NCI-H345 (cell line): ENCODE measurements at places on chromosomes 2 and 18.
A peak's percentile ranks its signal among the peaks of the same experiment; 100 is the strongest.

DNA sequence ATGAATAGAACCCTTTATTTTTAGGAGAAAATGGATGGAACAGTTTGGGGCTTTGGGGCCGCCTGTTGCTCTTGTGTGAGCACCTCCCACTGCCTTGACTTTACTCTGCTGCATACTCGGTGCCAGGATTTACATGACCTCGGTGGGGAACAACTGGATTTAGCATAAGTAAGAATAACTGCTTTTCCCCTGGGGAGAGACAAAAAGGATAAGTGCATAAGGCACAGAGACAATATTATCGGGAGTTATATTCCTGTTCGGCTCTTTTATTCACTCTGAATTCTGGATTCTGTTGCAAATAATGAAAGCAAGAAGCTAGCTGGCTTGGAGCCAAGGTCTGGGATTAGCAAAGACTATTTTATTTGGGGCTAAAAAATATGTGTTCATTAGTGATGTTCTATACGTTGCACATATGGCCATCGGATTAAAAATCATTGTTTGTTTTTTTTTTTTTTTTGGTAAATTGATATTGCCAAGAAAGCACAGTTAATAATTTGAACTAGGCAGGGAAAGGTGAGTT, 69.8 kb downstream of the CYBRD1 start:
- peak; percentile 37 for DNase-seq

GRCh38 chr2:173669271-173669853, 295.8 kb downstream of the SP3 start:
- DNase-seq, result no peak

- DNase-seq, result no peak
Measured at GRCh38 chr2:58907644-58908043, 666.5 kb upstream of the FANCL start.

- DNase-seq, result no peak
Measured at GRCh38 chr18:42536442-42536841, 579.0 kb downstream of the RIT2 start.

- DNase-seq, result no peak
Measured at GRCh38 chr2:67650291-67651133, 253.4 kb downstream of the ETAA1 start.

GRCh38 chr18:44909191-44909719, 228.6 kb downstream of the SETBP1 start:
- peak; percentile 29 for DNase-seq

- DNase-seq, result peak; percentile 60
Measured at GRCh38 chr2:85539361-85540132, 579 bp downstream of the MAT2A start.

GRCh38 chr2:694906-695510, 17.8 kb upstream of the TMEM18 start:
- DNase-seq, result peak; percentile 42

DNA sequence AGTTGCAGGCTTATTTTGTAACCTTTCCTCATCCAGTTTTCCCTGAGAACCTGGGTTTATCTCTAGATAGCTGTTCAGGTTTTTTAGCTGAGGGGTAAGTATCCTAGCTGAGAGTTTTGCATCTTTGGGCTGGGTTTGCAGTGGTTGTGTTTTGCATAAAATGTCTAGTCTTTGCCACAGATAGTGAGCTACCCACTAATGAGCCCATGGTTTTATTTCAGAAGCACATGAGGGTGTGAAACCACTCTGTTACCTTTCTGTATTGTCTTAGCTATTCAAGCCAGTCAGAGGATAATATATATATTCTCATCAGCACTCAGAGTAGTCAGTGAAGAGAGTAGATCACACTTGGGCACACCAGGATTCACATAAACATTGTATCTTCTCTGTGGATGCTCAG, 24.6 kb upstream of the TXNDC2 start:
- no peak for DNase-seq

GRCh38 chr2:76839826-76840225, 682.4 kb downstream of the LRRTM4 start:
- DNase-seq, result no peak

DNA sequence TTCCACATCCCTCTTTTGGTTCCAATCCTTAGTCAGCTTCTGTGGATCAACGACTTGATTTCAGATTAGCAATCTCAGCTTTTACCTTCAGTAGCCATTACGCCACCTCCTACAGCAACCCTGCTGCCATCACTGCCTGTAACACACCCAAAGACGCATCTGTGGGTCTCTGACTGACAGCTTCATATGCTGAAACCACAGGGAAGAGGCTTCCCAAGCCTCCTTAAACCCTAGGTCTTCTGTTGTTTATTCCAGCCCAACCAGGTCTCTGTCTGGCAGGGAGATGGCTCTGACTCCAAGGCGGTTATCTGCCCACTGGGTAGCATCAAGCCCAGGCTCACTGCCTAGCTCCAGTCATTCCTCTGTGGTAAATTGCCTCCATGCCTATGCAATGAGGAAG, 28.6 kb upstream of the TRIB2 start:
- DNase-seq, result no peak

- DNase-seq, result peak; percentile 4
Measured at GRCh38 chr2:238573065-238573778, 146.5 kb downstream of the ASB1 start.

DNA sequence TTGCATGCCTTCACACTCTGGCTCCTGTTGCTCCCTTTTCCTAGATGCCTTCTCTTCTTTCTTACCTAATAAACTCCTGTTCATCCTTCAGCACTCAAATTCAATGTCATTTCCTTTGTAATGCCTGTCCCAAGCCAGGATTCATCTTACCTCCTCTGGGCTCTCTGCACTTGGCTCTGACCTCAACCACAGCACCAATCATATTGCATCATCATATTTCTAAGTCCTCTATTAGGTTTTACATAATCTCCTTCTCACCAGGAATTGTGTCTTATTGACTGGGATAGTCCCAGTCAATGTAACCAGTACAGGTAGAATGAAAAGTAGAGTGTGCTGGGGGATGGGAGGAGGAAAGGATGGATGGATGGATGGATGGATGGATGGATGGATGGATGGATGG, 187.1 kb downstream of the NRP2 start:
- no peak for DNase-seq

GRCh38 chr2:139020287-139020686, 240.1 kb upstream of the NXPH2 start:
- no peak for DNase-seq

DNA sequence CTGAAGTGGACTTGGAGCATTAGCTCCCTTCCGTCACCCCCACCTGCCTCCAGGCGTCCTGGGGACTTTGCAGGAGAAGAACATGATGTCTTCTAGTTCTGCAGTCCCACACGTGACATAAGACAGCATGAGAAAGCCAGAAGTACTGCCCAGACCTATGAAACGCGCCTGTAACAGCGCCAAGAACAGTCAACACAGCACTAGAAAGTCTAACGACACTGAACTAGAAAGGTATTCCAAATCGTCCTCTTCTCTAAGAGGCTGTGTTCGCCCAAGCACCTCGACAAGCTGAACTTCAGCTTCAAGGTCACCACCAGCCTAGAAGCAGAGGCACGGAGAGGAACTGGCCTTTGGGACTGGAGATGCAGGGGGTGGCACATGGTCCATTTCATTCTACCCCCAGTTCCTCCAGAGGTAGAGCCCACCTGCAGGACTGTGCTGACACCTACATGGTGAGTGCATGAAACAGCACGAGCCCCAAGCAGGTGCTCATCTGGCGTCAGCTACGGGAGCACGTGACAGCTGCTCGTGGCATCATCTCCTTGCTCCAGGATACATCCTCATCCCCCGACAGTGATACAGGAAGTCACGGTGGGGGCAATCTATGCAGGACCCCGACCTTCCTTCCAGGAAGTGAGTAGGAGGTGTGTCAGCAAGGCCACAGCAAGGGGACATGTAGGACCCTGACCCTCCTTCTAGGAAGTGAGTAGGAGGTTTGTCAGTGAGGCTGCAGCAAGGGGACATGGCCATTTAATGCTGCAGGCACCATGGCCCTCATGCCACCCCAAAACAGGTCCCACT, 3.7 kb downstream of the HDAC4 start:
- DNase-seq, result peak; percentile 42

DNA sequence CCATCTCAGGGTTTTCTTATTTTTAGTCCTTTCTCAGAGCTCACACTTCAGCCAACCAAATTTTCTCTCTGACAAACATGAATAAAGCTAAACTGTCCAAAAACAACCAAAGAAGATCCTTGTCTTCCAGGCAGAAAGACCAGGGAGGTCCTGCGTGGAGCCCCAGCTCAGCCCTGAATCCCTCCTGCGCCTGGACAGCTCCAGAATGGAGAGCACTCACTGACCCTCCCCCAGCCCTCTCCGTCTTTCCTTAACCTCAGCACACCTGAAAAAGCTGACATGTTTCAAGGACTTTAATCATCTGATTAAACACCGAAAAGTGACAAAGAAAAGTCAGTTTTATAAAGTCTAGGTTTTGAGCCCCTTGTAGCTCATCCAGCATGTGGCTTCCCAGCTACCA, 22.9 kb upstream of the GNAL start:
- DNase-seq, result no peak

DNA sequence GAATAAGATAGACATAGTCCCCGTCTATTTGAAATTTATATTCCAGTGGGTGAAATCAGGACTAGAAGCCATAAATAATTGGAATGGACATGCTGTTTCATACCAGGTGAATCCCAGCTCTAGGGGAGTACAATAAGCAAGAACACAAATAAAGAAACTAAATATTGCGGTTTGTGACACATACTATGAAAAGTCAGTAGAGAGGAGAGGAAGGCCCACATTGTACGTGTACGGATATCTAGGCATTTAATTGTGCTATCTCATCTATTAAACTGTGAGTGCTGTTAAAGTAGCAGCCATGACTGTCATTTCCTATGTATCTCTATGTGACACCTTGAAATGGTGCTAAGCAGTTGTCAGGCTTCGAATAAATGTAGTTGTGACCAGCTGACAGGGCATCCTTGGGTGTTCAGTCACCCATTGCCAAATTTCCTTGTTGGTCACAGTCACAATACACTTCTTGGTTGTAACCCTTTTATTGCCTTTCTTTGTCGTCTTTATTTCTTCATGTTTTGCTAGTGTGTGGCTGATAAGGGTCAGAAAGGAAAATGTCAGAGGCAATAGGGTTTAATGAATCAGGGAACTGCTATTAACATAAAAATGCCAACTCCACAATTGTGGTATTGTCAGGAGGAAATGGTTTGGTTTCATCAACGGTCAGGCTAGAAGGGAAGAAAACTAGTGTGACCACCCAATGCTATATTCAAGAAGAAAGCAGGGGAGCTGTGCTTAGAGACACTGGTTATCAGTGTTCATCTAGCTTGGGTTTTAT, 31.5 kb downstream of the CPO start:
- DNase-seq, result no peak

GRCh38 chr18:74243127-74243526, 48.6 kb downstream of the CYB5A start:
- no peak for DNase-seq

- DNase-seq, result no peak
Measured at GRCh38 chr18:56298935-56299334, 339.5 kb downstream of the TXNL1 start.

DNA sequence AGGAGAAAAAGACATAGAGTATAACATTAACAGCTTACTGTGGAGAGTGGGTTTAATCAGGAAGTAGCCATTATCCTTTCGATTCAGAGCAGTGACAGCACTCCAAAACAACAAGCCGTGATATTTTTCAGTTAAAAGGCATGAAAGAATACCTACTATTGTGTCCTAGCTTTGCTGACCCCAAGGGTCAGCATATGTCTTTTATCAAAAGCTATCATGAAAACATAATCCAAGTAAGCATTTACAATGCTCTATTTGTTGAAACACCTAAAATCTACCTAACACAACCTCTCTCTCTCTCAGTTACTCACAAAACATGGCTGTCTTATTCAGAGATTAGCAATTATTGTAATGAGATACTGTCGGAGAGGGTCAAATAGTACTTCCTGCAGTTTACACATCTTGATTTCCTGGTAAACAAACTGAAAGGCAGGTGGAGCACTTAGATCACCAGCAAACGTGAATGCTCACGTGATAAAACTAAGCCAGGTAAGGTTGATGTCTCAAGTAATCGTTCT, 100.0 kb downstream of the BAZ2B start:
- DNase-seq, result peak; percentile 67

DNA sequence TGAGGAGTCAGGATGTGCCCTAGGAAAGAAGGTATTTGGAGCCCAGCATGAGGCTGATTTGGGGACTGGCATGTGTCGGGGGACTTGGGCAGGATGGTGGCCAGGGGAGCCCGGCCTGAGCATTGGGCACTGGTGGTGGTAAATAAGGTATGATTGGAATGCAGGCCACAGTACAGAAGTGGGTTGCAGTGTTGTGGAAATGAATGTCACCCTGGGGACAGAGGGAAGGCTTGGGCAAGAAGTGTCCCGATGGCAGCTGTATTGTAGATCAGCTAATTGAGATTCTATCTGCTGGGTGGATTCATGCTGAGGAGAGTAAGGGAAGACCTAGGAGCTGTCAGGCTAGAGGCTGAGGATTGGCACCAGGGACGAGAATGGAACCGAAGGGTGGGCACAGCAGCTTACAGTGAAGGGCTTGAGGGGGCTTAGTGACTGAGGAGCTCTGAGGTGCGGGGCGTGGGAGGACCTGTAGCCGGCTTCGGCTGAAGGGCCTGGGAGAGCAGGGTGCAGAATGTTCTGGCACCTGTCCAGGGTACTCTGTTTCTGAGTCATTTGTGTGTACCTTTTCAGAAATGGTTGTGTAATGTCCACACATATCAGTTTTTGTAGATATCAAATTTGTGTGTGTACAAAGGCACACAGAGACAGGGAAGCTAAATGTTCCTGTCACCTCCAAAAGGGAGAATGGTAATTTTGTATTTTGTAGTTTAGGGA, 170.2 kb downstream of the PRKCE start:
- peak; percentile 41 for DNase-seq

DNA sequence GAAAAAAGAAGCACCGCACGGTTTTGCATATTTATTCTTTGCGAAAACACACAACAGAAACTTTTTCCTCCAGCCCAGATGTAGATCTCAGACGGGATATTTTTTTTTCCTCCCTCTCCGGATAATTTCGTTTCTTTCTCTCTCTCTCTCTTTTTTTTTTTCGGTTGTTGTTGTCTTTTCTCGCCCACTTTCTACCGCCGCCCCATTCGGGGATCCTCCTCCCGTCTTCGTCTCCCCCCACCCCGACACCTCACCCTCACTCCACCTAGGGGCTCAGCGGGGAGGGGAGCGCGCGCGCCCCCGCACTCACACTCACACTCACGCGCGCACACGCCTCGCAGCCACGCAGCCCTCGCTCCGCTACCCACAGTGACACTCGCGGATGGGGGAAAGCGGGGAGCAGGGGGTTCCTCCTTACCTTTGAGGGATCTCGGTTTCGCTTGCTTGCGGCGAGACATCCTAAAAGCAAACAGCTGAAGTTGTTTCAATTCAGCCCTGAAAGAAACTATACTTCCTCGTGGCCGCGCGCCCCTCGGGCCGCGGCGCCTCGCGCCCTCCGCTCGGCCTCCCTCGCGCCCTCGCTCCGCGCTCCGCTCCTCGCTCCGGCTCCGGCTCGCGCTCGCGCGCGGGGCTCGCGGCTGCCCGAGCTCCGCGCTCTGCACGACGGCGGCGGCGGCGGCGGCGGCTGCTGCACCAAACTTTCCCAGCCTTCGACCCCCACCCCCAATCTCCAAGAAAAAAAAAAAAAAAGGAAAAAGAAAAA, 1.3 kb downstream of the ZNF521 start:
- peak; percentile 56 for DNase-seq

- DNase-seq, result no peak
Measured at GRCh38 chr2:136381722-136382633, 264.0 kb upstream of the CXCR4 start.

GRCh38 chr2:218508299-218508698, 59.9 kb downstream of the USP37 start:
- DNase-seq, result no peak
